Midbrain (tissue), 1 donor: ENCODE measurements at places on chromosomes 5 and 9.

- no peak for DNase-seq
Measured at GRCh38 chr5:6711409-6712141, 1.7 kb upstream of the TENT4A start.

GRCh38 chr9:10268531-10269485 lies 344.0 kb downstream of the PTPRD start:
- DNase-seq = peak; percentile 67

GRCh38 chr5:37696190-37697021 lies 143.4 kb downstream of the GDNF start:
- DNase-seq = no peak

DNA sequence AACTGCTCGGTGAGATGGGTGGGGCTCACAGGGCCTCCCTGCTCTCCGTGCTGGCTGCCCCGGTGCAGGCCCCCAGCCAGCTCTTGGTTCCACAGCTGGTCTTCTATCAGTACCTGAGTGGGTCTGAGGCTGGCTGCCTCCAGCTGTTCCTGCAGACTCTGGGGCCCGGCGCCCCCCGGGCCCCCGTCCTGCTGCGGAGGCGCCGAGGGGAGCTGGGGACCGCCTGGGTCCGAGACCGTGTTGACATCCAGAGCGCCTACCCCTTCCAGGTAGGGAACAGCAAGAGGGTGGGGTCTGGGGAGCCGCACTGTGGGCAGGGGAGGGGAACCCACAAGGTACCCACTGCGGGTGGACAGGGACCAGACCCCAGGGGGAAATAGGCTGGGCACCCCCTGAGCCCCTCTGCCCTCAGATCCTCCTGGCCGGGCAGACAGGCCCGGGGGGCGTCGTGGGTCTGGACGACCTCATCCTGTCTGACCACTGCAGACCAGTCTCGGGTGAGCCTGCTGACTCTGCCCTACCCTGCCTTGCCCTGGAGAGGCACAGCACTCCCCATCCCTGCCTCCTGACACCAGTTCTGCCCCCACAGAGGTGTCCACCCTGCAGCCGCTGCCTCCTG lies 2.8 kb downstream of the MAMDC4 start:
- DNase-seq = no peak

GRCh38 chr9:113350107-113350661 lies 843 bp downstream of the BSPRY start:
- no peak for DNase-seq

- no peak for DNase-seq
Measured at GRCh38 chr5:103021314-103021713, 98.6 kb downstream of the GIN1 start.

DNA sequence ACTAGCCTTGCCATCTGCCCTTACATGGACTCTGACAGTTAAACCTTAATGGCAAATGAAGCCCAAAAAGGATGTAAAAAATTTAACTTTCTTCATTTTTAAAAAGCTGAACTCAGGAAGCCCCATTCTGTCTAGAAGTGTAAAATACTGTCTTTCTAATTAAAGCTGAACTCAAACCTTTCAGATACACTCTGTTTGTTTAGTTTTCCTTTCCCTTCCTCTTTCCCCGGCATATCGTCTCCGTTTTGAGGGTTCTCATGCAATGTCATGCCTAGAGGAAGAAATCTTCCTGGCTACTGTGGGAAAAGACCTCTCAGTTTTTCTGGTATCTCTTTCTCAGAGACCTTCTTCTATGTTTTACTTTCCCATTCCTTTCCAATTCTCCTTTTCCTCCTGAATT lies 841.5 kb downstream of the DTWD2 start:
- no peak for DNase-seq

DNA sequence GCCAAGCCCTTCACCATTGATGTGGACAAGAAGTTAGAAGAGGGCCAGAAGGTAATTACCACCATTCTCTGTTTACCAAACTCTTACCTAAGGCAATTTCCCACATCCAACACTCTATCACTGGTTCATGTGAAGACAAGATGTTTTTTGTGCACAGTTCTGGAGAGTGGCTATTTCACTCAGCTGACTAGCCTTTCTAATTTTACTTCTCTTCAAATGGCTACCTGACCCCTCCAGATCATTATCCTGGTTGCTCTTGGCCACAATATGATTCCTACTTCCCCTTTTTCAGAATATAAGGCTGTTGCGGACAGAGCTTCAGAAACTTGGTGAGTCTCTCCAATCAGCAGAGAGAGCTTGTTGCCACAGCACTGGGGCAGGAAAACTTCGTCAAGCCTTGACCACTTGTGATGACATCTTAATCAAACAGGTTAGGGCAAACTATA lies 7.1 kb downstream of the KIF20A start:
- DNase-seq = no peak

DNA sequence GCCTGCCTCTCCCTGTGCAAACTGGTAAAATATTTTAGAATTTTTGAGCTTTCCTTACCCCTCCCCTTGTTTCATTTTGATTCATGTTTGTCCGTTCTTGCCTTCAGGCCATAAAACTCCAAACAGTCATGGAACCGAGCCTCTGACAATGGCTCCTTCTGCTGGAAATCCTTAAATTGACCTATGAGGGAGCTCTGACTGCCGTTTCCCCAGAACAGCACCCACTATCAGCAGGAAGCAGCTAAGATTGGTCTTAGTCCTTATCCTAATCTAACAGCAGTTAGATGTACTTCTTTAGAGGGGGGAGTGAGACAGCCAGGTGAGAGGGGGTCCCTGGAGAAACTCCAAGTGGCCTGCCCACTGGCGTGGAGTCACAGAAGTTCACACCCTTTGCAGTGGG lies 106.7 kb downstream of the FAM174A start:
- no peak for DNase-seq

- DNase-seq = no peak
Measured at GRCh38 chr5:74623748-74624408, 16.6 kb downstream of the ENC1 start.

DNA sequence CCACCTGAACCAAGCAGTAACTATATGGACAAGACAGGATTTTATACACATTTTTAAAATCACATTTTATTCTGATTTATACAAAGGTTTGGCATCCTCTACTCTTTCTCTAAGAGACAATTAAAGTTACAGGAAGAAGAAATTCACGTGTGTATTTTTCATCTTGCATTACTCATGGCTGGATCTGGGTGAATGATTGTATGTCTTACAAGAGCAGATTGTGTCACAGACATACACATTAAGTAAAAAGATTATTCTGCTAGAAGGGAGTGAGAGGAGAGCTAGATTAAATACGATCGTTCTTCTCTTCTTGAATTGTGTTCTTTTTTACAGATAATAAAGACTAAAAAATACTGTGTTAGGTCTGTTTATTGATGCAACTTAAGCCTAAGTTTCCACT lies 20.8 kb upstream of the CEP120 start:
- DNase-seq = no peak

DNA sequence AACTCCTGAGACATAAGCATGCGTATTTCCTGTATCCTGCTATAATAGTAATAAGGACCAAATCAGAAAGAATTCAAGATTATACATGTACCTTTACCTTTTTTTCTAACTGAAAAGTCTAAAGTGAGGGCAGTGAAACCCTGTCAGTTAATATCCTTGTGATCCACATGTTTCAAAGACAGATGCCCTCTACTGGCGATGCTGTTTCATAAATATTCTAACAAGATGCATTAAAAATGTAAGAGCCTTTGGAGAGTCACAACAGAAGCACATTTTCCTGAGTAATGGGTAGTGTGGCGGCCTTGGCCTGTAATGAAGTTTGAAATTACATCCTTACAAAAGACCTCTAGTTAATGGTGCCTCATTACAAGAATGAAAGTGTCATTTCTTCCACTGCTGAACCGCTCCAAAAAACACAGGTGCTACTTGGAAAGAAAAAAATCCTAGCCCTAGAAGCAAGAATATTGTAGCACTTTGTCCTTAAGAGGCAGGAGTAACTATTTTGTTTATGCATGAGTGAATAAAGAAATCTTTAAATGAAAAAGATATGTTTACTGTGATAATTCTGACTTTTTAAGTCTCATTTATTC lies 232.6 kb downstream of the EPB41L4A start:
- DNase-seq = peak; percentile 18

- DNase-seq = no peak
Measured at GRCh38 chr9:134011401-134011800, 13.9 kb upstream of the BRD3OS start.

DNA sequence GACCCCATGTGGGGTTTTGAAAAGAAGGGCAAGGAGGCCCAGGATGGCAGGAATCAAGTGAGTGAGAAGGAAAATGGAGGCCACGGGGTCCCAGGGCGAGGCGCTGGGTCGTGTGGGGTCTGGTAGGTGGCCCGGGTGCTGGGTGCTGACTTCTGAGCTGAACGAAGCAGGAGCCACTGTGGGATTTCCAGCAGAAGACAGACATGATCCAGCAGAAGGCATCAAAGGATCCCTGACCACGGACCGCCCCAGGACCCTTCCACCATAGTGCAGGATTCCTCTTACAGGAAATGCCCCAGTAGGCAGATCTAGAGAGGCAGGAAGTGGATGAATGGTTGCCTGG lies 106.7 kb downstream of the ADAMTS2 start:
- no peak for DNase-seq

DNA sequence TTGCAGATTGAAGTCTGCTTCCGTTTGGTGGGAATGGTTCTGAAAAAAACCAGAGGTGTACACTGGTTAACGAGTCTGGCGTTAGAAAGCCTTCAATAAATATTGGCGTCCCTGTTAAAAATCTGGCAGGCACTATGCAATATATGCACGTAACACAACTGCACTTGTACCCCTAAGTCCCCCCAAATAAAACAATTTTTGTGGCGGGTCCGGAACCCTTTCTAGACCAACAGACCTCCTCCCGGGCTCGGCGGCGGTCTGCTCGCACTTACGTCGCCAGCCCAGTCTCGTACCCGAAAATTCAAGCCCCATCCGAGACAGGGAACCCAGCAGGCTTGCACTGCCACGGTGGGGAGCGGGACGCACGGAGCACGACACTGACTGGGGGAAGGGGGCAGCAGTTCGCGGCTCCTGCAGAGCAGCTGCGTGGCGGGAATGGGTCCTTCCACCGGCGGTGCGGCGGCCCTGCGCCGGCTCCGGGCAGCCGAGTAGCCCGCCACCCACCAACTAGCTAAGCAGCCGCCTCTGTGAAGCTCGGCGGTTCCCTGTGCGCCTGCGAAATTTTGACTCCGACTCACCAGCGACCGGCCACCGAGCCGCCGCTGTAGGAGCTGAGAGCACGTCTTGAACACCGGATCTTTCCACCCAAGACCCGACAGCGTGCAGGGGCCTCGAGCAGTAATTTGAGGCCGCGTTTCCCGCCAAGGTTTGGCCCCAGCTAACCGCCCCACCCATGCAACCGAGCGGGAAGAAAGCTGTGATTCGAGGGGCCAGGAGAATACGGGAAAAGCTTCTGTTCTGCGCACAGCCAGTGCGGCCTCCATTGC lies 3.9 kb downstream of the MCIDAS start:
- DNase-seq = no peak

DNA sequence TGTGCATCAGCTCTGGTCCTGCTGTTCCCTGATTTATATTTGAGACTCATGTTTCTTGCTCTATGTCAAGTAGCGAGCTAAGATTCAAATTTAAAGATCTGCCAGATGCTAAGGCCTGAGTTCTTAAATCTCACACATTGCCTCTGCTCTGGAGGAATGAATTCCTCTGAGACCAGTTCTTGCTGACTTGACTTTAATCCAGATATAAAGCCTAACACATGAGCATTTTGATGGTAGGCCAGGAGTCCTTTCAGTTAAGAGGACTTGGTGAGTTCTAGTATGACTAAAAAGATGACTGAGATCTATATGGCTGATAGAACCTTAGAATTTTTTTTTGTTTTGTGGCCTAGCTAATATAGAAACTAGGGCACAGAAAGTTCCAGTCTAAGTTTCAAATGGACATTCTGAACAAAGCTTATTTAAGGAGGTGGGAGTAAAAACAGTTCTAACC lies 1.3 kb upstream of the INIP start:
- DNase-seq = no peak

GRCh38 chr5:19910136-19910535 lies 77.9 kb downstream of the CDH18 start:
- no peak for DNase-seq

GRCh38 chr9:14661421-14662059 lies 31.7 kb downstream of the ZDHHC21 start:
- peak; percentile 15 for DNase-seq

GRCh38 chr9:79061752-79062616 lies 509.8 kb upstream of the TLE4 start:
- no peak for DNase-seq

DNA sequence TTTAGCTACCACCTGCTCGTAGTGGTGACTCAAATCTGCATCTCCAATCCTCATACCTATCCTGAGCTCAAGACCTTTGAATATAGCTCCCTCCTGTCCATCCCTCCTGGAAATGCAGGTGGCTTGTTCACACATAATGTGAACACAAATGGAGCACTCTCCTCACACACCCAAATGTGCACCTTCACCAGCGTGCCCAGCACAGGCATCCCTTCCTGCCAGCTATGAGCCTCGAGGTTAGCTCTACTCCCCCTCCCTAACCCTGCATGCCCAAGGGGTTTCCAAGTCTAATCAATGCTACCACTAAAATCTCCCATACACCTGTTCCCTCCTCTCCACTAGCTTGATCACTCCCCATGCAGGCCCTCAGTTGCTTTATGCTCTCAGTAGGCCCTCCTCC lies 2.2 kb upstream of the TGFBI start:
- DNase-seq = no peak

- no peak for DNase-seq
Measured at GRCh38 chr5:131747180-131748105, 49.4 kb downstream of the FNIP1 start.

DNA sequence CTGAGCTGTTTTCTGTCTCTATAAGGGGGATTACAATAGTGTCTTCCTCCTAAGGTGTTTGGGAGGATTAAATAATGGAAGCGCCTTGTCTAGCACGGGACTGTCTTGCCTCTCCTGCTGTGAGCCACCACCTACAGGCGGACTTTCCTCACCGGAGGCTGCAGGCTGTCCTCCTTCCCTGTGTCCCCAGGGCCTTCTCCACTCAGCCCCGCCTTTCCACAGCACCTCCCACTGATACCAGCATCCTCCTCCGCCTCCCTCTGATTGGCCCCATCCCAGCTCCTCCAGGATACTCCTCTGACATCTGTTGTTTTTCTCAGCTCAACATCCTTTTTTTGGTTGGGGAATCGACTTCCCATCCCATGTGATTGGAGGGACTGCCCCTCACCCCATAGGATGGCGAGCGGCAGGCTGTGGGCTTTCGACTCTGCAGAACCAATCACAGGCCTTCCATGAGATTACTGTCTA lies 851 bp upstream of the ZDHHC12 start:
- no peak for DNase-seq

DNA sequence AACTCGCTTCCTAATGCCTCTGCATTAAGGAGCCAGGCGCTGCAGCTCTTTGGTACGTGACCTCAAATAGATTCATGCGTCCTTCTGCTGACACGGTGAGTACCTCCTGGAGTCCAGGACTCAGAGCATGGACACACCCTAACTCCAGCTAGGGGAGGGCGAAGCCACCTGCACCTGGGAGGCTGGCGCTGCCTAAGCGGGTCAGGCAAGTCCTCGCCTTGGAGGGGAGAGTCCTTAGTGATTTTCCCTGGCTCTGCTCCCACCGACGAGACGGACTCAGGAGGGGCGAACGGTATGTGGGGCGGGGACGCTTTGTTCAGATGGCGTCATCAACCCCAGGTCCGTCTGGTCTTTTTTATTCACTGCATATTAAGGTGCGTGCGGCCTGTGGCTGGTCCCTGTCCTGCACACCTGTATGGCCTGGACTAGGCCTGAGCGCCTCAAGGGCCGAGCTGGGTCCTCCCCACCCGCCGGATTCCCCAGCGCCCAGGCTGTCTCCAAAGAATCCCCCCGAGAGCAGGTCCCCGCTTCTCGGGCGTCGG lies 50.3 kb downstream of the NSUN2 start:
- DNase-seq = no peak
